ENCODE measurements at places on chromosomes 3 and 15. TPM values are rescaled to one million over a fixed set of nuclear protein-coding genes. Genes with fewer than 3 reads are reported as not detected.

Gene IVD
- 60.1 TPM for total RNA-seq

Gene ASTE1
- 9.7 TPM for total RNA-seq

Gene FGF12
- not detected for total RNA-seq

Gene CSNK1G1
- total RNA-seq = 14.0 TPM

Gene PDIA5
- 20.2 TPM for total RNA-seq

Gene CFAP44
- total RNA-seq = 2.4 TPM

Gene RTP3
- total RNA-seq = not detected

Gene C3orf22
- total RNA-seq = not detected

Gene GNAT1
- total RNA-seq = not detected

Gene NR1D2
- total RNA-seq = 10.8 TPM
